ENCODE measurements at places on chromosomes 1 and 21.

DNA sequence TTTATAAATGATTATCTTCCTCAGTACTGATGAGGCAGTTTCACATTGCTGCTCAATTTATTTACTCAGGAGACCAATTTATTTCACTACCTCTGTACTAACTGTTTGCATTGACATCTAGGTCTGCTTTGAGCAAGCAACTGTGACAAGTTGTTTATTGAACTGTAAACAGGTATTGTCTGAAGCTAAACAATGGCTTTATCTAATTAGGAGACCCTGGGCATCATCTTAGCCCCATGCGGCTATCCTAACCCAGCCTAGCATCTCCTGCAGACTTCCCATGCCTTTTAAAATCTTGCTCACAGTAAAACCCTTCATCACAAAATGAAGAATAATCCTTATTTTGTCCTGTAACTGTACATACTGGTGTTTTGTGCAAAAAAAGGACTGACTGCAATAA is 348.2 kb downstream of the RWDD3 start:
- no peak for DNase-seq

GRCh38 chr1:159932296-159933285 is 7.3 kb upstream of the TAGLN2 start:
- no peak for DNase-seq

DNA sequence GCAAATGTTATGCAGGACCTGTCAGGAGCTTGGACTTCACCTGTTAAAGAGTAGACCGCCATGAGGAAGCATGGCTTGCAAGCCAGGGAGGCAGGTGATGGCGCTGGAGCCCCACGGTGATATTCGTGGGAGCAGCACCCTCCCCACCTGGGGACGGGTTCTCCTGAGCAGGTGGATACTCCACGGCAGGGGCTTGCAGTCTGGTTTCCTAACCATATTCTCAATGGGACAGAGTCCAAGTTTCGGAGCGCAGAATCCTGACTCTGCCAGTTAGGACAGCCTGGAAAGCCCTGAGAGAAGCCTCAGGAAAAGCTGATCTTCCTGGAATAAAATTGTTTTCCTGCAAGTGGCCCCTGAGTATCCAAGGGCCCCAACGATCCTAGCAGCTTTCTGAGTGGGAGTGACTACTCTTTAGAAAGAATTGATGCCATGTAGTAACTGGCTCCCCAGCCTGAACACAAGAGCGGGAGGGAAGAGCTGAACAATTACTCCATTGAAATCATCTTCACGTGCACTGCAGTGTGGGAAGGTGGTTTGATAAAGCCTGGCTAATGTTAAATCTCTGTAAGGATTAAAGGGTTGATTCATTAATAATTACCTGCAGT is 146.3 kb upstream of the RAB4A start:
- DNase-seq, result no peak

GRCh38 chr1:171884475-171884874 is 43.2 kb downstream of the DNM3 start:
- no peak for DNase-seq

DNA sequence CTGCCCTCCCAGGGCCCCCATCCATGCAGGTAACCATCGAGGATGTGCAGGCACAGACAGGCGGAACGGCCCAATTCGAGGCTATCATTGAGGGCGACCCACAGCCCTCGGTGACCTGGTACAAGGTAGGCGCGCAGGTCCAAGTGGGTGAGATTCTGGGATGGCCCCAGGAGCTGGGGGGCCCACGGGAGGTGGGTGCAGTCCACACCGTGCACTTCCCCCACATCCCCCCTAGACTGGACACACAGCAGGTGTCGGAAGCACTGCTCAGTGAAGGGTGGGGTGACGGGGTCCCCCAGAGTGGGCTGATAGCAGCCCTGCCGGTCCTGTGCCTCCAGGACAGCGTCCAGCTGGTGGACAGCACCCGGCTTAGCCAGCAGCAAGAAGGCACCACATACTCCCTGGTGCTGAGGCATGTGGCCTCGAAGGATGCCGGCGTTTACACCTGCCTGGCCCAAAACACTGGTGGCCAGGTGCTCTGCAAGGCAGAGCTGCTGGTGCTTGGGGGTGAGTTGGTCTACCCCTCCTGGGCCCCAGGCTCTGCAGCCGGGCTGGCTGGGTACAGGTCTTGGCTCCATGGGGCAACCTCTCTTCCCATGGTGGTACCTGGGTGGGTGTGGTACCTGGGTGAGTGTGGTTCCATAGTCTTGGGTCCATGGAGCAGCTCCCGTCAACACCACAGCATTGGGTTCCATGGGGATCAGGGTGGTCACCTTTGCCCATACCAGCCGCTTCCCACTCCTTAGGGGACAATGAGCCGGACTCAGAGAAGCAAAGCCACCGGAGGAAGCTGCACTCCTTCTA is 40.4 kb downstream of the TRIM11 start:
- no peak for DNase-seq

DNA sequence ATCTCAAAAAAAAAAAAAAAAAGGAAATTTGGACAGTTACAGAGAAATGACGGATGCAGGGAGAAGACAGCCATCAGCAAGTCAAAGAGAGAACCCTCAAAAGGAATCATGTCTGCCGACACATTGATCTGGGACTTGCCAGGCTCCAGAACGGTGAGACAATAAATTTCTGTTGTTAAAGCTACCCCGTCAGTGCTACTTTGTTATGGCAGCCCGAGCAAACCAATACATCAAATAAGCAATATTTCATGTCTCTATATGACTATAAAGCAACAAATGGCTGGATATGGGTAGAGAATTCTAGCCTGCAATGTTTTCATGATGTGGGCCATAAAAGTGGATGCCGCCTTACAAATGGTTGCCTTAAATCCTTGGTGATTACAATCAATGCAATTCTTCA is 23.3 kb upstream of the FAM89A start:
- no peak for DNase-seq

GRCh38 chr1:196543833-196544232 is 64.4 kb downstream of the KCNT2 start:
- no peak for DNase-seq

- peak; percentile 80 for DNase-seq
These were observed at the start of gene ANKRD35 for GRCh38 chr1:145885738-145886287. Gene ANKRD35, minus strand, starts transcription at chr1:145885866. Its CDS starts 108 bp downstream, at chr1:145885758.

DNA sequence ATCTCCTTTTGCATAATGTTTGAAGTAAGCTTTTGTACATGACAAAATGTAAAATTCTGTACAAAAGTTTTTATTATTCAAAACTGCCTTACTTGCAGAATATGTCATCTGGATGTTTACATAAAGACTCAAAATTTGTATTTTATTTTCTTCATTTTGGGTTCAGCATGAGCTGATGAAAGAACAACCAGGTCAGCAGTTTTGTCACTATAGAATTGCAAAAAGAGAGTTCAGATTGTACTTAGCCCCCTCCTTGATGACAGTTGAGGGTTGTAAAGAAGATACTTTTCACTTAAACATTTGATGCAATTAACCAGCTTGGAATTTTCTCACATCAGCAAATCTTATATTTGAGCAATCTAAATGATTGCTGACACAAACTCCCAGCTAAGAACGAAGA is 669.3 kb downstream of the PLA2G4A start:
- DNase-seq, result no peak

DNA sequence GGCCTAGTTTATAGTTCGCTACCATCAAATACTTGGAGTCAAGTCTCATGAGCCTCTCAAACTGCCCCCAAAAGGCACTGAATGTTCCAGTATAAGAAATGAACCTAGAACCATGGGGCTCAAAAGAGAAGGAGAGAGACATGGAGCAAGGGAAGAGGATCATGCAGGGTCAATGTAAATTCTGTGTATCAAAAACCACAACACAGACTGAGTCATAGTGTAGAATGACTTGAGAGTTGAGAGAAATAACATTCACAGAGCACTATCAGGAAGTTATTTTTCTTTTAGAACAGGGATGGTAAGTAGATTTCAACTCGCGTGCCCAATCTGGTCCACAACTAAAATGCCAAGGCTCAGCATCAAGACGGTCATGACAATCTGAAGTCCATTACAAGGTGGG is 59.8 kb downstream of the GNG12 start:
- no peak for DNase-seq

- DNase-seq, result no peak
These were observed 100.3 kb downstream of the RNF220 start for GRCh38 chr1:44505210-44505993.

- no peak for DNase-seq
These were observed 37.6 kb downstream of the TRIM11 start for GRCh38 chr1:228368801-228369607.

DNA sequence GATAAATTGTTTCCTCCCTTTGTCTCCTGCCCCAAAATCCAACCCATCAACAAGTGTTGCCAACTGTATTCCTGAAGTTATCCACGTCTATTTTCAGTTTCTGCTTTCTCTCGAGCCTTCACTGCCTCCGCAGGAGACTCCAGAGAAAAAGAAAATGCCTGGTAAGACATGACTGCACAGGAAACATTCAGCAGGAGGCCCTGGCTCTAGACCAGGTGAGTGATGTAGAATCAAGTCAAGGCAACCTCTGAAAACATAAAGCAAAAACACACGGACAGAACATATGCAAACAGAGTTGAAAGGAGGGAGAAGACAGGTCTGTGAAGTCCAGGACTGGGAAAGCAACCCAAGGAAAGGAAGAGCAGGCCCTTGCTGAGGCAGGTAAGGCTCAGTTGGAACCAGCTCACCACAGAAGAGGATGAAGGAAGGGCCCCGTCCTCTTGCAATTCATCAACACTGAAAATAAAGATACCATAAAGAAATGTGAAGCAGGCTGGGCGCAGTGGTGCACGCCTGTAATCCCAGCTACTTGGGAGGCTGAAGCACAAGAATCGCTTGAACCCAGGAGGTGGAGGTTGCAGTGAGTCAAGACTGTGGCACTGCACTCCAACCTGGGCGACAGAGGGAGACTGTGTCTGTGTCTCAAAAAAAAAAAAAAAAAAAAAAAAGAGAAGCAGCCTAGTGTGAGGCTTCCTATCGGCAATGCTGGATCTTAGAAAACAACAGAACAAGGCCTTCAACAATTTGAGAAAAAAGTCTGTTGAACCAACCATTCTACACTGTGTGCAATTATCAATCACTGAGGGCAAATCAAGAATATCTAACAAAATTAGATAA is 8.8 kb downstream of the NOL9 start:
- DNase-seq, result peak; percentile 6

DNA sequence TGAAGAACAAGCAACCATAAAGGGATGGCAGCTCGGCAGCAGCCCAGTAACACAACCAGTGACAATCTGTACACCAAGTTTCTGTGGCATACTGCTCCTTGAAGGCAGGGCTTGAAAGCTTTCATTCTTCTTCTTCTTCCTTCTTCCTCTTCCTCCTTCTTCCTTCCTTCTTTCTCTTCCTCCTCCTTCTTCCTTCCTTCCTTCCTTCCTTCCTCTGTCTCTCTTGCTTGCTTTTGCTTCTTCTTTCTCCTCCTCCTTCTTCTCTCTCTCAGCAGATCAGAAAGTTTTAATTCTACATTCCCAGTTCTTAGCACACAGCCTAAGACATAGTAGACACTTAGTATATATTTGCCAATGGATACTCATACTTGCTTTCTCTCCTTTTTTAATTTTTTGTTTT is 95.9 kb downstream of the GLUL start:
- no peak for DNase-seq

DNA sequence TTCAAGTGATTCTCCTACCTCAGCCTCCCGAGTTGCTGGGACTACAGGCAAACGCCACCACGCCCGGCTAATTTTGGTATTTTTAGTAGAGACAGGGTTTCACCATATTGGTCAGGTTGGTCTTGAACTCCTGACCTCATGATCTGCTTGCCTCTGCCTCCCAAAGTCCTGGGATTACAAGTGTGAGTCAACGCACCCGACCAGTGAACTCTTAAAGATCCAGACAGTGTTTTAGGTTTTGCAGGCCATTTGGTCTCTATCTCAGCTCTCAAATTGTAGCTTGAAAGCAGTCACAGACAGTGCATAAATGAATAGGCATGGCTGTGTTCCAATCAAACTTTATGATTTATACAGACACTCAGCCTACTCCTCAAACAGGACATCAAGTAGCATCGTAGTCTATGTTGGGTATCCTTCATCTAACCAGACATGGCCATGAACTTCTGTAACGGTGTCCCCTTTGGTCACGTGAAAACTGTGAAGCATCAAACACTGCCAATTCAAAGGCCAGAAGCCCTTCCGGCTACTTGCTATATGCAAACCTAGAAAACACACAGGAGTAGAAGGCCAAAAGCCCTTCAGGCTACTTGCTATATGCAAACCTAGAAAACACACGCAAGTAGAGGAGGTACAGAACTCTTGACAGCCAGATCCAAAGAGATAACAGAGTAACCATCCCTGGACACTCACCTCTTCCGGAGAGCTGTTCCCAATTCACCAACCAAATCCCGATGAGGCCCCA is 3.1 kb downstream of the FUCA1 start:
- no peak for DNase-seq

- no peak for DNase-seq
These were observed 448.6 kb downstream of the CAMTA1 start for GRCh38 chr1:7233646-7234470.

DNA sequence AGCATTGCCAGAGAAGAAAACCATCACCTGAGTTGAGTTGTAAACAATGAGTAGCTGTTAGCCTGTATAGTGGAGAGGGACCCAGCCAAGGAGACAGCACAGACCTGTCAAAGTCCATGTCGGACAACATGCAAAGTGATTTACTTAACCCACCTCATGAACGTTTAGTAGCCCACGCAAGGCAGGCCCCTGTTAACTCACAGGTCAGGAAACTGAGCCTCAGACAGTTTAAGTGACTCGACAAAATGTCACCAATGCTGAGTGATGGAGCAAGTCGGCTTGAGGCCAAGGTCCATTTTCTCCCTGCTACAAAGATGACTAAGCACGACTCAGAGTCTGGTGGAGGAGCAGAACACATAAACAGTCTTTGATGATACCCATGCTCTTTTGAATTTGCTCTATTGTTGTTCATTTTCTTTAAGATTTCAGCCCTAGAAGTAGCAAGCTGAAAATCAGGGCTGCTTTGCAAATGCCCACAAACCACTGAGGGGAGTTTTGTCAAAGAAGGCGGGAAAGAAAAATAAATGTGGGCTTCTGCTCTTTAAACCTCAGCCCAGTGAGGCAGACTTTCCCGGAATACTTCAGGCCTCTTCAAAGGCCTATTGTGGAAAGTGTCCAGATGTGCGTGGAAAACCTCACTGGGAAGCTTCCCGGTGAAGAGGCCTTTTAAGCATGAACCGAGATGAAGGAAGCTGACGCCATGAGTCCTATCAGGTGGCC is 83.8 kb upstream of the HOOK1 start:
- DNase-seq, result no peak

DNA sequence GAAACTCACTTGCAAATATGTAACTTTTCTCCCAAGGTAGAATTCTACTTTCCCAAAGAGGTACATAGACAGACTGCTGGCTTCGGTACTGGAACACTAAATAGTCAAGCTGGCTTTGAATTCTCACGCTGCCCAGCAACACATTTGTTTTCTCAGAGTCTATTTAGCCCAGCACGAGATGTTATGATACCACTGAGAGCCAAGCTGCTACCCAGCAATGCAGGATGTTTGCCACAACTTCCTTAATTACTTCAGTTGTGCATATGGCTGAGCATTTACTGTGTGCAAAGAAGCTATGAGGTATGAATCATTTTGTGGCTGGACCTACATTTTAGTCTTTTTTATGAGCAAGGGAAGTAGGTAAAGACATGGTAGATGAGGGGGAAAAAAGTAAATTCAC is 793.2 kb downstream of the PLA2G4A start:
- DNase-seq, result no peak

GRCh38 chr1:147473733-147474049 is 67.6 kb upstream of the BCL9 start:
- DNase-seq, result no peak
